ENCODE measurements at places on chromosomes 11 and 22.
A peak's percentile ranks its signal among the peaks of the same experiment; 100 is the strongest.

- peak; percentile 56 for DNase-seq
Measured at GRCh38 chr22:22111267-22111751, 128.7 kb upstream of the TOP3B start.

- peak; percentile 43 for DNase-seq
Measured at GRCh38 chr11:108733479-108734116, 68.7 kb downstream of the DDX10 start.

- no peak for DNase-seq
Measured at GRCh38 chr11:115942011-115942410, 437.8 kb upstream of the CADM1 start.

GRCh38 chr11:69647390-69647748 lies 6.4 kb downstream of the CCND1 start:
- DNase-seq = no peak

DNA sequence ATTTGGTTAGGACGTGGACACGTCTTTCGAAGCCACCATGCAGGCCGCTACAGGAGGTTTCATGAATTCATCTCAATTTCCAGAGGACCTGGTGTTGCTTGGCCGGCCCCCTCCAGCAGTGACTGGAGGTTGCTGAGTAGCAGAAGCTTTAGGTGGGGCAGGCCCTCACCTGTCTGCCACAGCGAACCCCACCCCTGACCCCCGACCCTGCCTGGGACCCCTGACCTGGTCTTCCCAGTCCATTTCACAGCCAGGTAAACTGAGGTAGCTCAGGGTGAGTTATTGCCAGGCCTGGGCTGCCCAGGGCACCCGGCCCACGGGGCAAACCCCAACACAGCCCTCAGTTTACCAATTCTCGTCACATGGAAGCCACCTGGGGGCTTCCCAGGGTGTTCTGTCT lies 39.1 kb upstream of the SMIM38 start:
- no peak for DNase-seq

DNA sequence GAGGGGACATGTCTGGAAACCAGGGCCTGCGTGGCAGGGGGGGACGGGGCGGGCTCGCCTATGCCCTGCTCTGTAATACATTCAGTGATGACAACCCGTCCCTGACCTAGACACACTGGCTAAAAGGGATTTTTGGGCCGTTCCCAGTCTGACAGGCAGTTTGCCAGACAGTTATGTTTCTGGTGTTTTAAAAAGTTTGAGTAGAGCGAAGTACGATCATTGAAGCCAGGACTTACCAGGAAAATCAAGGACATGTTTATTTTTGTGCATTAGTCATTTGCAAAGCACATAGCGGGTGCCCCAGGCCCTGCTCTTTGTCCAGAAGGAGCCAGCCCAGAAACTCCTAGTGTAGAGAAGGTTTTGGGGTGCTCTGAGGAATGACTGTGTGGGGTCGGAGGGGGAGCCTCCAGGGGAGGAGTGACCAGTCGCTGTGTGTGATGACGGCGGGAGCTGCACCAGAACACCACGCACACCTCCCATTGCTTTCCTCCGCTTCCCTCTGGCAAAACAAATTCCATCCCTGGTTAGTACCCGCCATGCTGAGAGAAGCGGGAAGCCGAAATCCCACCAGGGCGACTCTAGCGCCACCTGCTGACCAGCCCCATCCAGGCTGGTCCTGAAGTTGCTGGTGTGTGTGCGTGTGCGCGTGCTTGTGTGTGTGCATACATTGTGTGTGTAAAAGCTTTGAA lies 50.8 kb downstream of the FBLN1 start:
- DNase-seq = peak; percentile 55

Data from skeletal muscle cell (primary cell).